ENCODE measurements at places on chromosomes 11 and 22. TPM values are rescaled to one million over a fixed set of nuclear protein-coding genes. Genes with fewer than 3 reads are reported as not detected.
A peak's percentile ranks its signal among the peaks of the same experiment; 100 is the strongest.

DNA sequence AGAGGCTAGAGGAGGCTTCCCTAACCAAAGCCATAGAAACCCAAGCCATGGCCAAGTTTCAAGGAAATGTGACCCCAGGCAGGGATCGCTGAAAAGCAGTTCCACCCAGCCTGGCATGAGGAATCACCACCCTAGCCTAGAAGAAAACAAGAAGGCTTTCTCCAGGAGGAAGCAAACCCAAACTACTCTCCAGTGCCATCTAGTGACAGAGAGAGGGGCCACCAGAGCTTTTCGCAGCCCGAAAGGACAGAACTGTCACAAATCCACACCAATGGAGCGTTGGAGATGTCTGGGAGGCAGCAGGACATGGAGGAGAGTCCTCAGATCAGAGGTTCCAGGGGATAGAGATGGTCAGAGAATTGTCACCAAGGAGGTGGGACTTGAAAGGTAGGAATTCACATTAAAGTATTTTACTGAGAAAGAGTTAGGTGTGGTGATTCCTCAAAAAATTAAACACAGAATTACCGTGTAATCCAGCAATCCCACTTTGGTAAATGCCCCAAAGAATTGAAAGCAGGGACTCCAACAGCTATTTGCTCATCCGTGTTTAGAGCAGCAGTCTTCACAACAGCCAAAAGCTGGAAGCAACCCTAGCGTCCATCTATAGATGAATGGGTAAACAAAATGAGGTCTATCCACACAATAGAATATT is 67.3 kb upstream of the NUP50 start:
- no peak overlapping the region for H3K27ac ChIP-seq
- peaks cover 9% of the 10 kb centered on the region for H3K27me3 ChIP-seq
- DNase-seq = peak; percentile 24
- H3K4me1 ChIP-seq = no peaks in the 10 kb centered on the region
- H3K4me3 ChIP-seq = no peak overlapping the region

DNA sequence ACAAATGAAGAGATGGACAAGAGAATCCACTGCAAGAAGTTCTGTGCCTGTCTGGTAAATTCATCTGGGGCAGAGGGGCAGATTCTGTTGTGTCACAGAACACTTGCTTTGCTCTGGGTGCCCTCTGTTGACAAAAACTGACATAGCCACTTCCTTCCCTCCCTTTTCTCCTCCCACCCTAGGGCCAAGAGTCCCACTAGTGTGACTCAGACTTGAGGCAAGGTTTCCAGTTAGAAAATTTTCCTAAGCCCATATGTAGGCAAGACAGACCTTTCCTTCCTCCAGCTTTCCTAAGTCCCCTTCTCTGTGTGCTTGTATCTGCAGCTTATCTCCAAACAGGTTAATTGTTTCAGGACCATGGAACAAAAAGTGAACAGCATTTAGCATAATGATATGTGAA is 106.8 kb downstream of the RBFOX2 start:
- H3K4me3 ChIP-seq = no peak overlapping the region
- no peaks in the 10 kb centered on the region for H3K36me3 ChIP-seq
- peaks cover 9% of the 10 kb centered on the region for H3K4me1 ChIP-seq
- no peak overlapping the region for H3K27ac ChIP-seq

DNA sequence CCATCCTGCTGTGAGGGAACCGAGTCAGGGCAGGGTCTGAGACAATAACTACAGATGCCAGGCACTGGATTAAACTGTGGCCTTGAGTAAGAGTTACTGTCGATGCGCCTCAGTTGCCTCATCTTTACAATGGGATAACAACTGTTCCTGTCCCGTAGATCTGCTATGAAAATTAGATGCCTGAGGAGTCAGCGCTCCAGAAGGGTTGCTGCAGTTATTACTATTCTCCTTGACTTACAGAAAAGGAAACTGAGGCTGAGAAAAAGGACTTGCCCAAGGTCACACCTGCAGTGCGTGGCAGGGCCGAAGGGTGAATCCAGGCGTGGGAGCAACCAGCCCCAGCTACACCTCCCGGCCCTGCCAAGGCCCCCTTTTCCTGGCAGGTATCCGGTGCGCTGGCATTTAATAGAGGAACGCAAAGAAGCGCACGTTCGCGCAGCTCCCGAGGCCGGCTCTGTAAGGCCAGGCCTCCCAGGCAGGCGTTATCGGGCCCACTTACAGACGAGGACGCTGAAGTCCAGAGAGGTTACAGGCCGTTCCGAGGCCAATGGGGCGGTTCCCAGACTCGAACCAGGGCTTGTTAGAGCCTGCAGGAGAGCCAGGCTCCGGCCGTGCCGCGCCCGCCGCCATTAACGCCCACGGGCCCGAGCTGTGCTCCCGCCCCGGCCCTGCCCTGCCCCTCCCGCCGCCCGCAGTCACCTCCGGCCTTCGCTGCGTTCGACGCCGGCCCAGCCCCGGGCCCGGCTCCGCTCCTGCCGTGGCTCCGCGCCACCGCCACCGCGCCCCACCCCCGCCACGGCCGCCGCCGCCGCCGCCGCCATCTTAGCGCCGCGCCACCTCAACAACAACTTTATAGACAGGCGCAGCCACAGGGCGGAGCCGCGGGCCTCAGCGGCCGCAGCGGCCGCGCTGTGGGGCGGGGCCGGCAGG is at the start of gene C11orf68:
TSS of gene C11orf68 (minus strand) at position 852 of the 930 bp plus-strand sequence. CDS start at position 821, 31 bp downstream.
- peak within 1 kb of the TSS; percentile 84 for H3K27ac ChIP-seq
- H3K4me3 ChIP-seq = peak within 1 kb of the TSS; percentile 94
- H3K4me1 ChIP-seq = peaks cover 17% of the 10 kb centered on the region
- DNase-seq = no peak

DNA sequence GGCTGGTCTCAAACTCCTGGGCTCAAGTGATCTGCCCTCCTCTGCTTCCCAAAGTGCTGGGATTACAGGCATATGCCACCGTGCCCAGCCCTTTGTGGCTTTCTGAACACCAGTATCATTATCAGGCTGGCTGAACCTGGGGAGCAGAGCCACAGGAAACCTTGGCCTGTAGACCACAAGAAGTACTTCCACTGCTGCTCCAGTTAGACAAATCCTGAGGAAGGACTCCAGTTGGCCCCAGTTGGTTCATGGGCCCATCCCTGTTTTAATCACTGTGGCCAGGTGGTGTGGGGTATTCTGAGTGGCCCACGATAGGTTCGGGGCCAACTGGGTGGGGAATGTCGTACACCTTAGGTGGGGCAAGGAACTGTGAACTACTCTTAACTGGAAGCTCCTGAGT is 5.5 kb upstream of the DUSP18 start:
- peaks cover 7% of the 10 kb centered on the region for H3K4me1 ChIP-seq

DNA sequence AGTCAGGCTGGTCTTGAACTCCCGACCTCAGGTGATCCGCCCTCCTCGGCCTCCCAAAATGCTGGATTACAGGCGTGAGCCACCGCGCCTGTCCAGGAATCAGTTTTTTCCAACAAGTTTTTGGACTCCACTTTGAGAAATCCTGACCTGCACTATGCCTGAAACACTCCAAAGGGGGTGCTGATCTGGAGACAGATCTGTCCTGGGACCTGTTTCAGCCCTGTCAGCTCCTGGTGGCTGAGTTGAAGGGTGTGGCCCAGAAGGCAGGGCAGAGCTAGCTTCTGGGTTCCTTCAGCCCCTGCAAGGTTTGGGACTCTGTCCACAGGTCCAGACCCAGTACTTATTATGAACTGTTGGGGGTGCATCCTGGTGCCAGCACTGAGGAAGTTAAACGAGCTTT is 1.2 kb downstream of the DNAJC4 start:
- H3K4me3 ChIP-seq = peak overlapping the region; percentile 88
- no peak for DNase-seq
- H3K36me3 ChIP-seq = peaks cover 1% of the 10 kb centered on the region
- H3K27me3 ChIP-seq = no peaks in the 10 kb centered on the region
- peak overlapping the region; percentile 44 for H3K27ac ChIP-seq

DNA sequence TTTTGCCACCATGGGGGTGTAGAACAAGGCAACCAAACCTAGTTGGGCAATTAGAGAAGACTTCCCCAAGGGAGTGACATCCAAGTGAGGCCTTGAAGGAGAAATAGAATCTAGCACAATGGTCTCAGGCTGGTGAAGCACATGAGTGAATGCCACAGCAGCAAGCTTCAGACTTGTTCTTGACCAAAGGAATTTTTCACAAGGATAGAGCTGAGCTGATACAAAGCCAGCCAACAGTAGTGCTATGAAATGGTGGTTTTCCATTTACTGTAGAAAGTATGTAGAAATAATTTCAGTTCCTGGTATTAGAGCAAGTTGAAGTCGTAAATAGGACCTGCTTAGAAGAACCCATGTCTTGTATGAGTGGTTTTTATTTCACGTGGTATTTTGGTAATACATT is 148.3 kb upstream of the RASSF10 start:
- H3K4me3 ChIP-seq = no peak overlapping the region
- no peak for DNase-seq
- H3K36me3 ChIP-seq = no peaks in the 10 kb centered on the region
- H3K4me1 ChIP-seq = peaks cover 8% of the 10 kb centered on the region

Gene TH
- not detected for total RNA-seq

Gene ART1
- not detected for total RNA-seq

Gene GTSE1
- total RNA-seq = 39.0 TPM

Gene SYTL2
- 38.7 TPM for total RNA-seq

Gene MAPK11
- 24.6 TPM for total RNA-seq

Gene OR8K3
- not detected for total RNA-seq

Data from activated T-helper 1 cell treated with anti-CD3 and anti-CD28 coated beads, Interleukin-12 subunit alpha, Interleukin-12 subunit beta, Interleukin-2, Interleukin-4 antibody, amounts not matched to agents 30 ng/mL and 10 ng/mL and 1 ng/mL, durations not matched to agents 14 hours and 24 hours and 36 hours (primary cell).